Fibroblast of mammary gland (primary cell): ENCODE measurements at places on chromosomes 12 and 14.
A peak's percentile ranks its signal among the peaks of the same experiment; 100 is the strongest.

DNA sequence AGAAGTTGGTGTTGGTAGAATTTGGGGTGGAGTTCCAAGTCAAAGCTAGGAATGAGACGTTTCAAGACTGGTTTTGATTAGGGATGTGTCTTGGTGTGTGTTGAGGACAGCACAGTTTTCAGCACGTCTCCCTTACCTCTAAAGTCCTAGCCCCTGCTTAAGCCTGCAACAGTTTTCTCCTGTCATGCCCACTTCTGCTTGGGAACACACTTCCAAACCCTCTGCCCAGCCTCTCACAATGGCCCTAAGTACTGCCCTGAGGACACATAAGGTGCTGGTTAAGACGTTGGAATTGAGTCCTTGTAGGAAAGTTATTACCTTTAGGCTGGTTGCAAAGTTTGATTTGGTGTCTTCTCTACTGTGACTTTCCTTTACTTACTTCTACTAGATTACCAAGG, 710 bp upstream of the BMAL2 start:
- DNase-seq = peak; percentile 31

DNA sequence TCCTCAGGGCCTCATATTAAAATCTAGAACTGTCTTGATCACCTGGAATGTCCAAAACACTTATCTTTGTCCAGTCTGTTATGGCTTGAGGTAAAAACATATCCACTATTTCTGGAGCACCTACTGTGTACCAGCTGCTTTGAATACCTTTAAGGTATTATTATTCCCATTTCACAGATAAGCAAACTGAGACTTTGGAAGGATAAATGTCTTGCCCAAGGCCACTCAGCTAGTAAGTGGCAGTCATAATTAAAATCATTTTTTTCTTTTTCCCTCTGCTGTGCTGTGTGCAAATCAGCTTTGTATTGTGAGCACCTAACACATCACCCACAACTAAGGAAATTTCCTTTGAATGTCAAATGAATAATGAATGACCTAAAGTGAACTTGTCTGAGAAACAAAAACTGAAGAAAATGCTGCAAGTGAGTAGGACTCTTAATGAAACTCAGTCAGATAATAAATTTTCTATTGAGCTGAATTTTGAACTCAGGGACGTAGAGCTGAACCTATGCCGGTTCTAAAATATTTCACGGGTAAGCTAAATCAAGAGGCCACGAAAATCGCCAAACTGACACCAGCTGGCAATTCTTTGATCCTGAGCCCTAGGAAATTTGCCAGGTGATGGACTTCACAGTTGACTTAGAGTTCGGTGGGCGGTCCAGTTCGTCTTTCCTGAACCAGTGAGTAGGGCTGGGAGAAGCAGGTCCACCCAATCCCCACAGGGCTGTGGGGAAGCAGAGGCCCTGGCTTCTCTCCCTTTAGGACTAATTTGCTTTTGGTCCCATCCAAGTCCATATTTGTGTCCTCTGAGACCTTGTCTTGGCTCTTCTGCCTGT, 159.7 kb upstream of the PWP1 start:
- DNase-seq = no peak

DNA sequence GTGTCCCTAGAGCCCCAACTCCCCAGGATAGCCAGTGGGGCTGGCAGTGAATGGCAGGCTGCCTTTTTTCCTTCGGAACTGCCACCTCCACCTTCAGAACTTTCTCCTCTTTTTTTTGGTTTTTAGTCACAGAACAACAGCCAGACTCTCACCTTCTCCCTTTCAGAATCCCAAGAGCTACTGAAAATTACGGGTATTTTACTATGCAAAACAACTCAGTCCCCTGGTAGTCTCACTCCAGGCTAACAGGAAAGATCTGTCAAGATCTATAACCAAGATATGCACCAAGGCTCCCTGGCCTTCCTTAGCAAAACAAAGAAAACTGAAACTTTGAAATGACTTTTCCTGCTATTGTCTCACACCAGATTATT, 12.5 kb downstream of the PLEKHG6 start:
- no peak for DNase-seq

- DNase-seq = peak; percentile 27
These were observed 25.4 kb downstream of the AP5M1 start for GRCh38 chr14:57293866-57294837.

- peak; percentile 35 for DNase-seq
These were observed 24.7 kb downstream of the SERPINA3 start for GRCh38 chr14:94636744-94637412.

DNA sequence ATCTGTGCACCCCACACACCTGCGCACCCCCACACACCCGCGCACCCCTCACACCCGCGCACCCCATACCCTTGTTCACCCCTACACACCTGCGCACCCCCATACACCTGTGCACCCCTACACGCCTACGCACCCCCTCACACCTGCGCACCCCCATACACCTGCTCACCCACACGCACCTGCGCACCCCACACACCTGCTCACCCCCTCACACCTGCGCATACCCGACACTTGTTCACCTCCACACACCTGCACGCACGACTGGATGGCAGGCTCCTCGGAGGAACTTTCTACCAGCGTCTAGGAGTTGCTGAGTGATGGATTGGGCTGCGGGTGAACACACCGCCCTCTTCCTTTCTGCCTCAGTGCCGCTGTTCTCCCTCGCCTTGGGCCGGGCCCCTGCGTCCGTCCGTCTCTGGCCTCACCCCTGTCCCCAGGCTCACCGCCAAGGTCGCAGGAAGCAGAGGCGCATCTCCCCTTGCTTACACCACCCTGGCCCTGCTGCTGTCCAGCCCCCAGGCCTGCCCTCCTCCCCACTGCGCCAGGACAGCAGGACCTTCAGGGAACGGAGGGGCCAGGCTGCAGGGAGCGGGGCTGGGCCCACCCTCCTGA, 20.7 kb upstream of the TMEM106C start:
- DNase-seq = no peak
